Left colon (tissue), 2 donors: ENCODE measurements at places on chromosomes 3 and 15. TPM values are rescaled to one million over a fixed set of nuclear protein-coding genes. Genes with fewer than 3 reads are reported as not detected.

GRCh38 chr3:173733029-173733652 is 335.6 kb downstream of the NLGN1 start:
- DNase-seq = no peak

GRCh38 chr3:51974963-51975851 is at the start of gene ABHD14A:
TSS of gene ABHD14A (plus strand) at chr3:51975064. CDS start at chr3:51975136, 72 bp downstream.
- peak; percentile 87 for DNase-seq

- peak; percentile 44 for DNase-seq
Measured at GRCh38 chr3:39990532-39990931, 181.1 kb downstream of the MYRIP start.

- no peak for DNase-seq
Measured at GRCh38 chr3:190733591-190734146, 128.8 kb downstream of the GMNC start.

- DNase-seq = no peak
Measured at GRCh38 chr3:9398700-9399336, 1.4 kb downstream of the SETD5 start.

- DNase-seq = no peak
Measured at GRCh38 chr15:47395076-47395475, 322.2 kb upstream of the SEMA6D start.

DNA sequence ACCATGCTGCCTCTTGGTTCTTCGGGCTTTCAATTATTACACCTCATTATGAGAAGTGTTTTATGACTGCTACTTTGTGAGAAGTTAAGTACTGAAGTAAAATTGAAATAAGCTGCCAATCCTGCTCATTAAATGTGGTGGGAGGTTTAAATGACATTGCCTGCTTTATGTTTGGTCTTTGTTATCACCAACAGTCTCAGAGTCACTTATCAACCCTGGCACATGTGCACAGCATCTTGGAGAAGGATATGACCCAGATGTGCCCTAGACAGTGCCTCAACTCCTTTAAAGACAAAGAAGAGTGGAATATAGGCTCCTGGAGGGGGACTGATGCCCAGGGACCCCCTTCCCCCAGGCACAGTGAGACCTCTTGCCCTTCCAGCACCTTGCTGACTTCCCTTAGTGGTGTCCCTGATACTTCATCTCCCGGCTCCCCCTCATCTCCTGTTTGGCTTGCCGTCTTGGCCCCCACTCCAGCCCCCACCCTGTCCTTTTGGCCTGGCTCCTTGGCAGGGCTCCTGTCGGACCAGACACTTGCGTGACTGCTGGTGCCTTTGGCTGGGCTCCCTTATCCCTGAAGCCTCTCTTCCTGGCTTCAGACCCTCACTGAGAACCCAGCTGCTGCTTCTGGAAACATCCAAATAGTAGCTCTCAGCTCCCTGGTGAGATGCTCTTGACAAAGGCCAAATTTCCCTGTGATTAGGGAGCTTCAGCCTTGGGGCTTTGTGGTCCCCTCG is 39.8 kb downstream of the ARHGAP31 start:
- DNase-seq = no peak

DNA sequence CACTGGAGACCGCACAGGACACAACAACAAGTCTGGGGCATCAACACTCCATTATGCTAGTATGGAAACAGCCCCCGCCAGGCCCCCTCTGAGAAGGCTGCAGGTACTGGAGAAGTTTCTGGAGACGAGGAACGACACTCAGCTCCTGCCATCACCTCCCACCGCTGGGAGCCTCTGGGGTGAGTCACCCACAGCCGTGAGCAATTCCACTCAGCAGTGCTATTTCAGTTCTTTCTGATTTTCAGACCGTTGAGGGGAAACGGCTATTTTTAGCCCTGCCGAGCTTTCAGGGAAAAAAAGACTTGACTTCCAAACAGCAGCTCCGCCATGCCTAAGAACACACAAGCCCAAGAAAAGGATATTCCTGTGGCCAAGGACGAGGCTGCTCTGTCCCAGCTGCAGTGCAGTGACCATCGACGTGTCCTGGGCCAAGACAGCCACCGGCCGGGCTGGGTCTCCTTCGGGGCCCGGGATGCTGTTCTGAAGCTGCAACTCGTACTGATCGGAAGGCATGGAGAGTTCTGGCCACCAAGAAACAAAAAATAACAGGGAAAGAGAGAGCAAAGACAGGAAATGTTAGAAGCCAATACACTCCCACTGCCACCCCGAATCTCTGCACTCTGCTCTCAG is 40.8 kb downstream of the NUP210 start:
- DNase-seq = no peak

DNA sequence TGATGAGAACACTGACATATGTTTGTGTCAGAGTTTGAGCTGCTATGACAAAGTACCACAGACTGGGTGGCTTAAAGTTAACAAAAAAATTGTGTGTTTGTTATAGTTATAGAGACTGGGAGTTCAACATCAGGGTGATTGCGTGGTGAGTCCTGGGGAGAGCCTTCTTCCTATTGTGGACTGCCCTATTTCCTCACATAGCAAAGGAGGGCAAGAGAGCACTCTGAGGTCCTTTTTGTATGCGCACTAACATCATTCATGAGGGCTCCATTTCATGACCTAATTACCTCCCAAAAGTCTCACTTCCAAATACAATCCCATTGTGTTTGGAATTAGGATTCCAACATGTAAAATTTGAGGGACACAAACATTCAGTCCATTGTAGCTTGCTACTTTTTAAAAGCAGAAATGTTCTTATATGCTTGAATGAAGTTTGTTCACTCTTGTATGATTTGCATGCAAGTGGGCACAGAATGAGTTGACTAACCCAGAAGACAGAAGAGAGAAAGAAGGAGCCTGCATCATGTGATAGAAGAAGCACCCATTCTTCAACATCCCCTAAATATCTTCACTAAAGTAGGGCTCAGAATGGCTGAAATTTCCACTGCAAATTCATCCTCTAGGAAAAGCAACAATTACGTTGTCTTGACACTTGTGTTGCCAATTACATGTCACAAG is 18.9 kb upstream of the ALCAM start:
- DNase-seq = no peak

DNA sequence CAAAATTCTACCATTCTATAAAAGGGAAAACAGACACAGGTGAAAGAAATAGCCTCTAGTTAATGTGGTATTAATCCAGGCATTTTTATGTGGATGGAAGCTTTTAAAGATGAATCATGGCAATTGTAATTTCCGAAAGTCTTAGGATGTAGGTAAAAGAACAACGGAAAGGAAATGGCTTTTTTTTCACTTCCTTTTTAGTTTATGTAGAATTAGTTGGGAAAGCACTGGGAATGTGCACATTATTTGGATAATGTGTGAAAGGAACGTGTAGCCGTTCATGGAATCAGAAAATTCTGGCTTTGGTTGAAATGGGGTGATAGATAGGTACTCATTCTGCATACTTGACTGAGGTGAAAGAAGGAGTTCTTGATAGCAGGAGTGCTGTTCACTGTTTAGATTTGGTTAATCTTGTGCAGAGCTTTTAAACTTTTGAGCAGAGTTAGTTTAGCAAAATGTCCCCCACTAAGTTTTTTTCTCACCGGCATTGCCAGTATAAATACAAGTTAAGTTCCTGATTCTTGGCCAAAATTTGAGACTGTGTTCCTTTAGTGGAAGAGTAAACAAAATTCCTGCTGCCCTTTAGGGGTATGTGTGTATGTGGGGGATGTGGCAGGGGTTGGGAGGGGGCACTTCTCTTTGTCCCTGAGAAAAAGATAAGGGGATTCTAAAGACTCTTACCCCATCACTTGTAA is 20.2 kb upstream of the UTS2B start:
- no peak for DNase-seq

DNA sequence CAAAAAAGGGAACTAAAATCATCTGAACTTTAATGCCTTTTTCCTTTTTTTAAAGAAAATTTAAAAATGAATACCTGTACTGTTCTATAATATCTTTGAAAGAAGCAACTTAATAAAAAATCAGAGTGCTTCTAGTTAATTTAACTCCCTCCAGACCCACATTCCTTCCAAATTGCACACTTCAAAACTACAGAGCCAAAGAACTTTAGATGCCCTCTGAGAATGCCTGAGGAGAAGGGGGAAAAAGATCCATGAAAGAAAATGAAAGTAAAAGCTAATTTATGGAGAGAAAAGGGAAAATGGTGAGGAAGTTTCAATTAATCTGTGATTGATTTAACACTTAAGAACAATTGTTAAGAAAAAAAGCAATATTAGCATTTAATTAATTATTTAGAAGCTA is 1141.6 kb downstream of the IGSF11 start:
- DNase-seq = no peak

GRCh38 chr15:77030928-77031375 is 36.0 kb downstream of the PSTPIP1 start:
- DNase-seq = no peak

GRCh38 chr15:88299497-88299896 is 43.0 kb upstream of the NTRK3 start:
- no peak for DNase-seq

DNA sequence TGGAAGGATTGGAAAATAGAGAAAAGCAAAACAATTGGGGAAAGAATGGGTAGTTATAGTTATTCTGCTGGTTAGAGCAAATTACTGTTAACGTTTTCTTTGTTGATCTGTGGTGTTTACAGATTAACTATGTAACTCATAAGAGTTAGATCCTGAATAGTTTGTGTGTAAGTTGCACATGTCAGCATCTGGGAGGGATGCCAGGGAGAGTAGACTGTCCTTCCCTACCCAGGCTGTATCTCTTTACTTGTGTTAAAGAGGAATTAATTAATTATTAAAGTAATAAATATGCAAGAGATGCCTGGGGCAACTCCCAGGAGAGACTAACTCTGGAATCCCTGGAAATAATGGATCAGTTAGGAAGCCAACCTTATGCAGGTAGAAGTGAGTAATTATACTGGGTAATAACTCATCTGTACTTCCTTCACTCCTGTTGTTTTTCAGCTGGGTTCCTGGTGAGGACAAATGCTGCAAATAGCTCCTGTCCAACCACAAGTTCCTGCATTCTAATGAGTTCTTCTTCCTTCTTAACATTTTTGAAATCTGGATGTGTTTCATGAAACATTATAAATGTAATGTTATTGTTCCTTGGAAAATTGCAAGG is 18.9 kb downstream of the GHRL start:
- no peak for DNase-seq

GRCh38 chr3:46670000-46670890 is 23.2 kb downstream of the ALS2CL start:
- DNase-seq = peak; percentile 1

DNA sequence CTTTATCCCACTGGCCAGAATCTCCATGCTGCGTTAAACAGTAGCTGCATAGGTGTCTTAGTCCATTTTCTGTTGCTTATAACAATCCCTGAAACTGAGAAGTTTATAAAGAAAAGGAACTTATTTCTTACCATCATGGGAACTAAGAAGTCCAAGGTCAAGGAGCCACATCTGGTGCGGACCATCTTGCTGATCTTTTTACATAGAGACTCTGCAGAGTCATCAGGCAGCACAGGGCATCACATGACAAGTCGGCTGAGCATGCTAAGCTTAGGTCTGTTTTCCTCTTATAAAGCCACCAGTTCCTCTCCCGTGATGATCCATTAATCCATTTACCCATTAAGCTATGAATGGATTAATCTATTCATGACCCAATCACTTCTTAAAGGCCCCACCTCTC is 22.4 kb upstream of the FAM174B start:
- no peak for DNase-seq

- no peak for DNase-seq
Measured at GRCh38 chr15:56088389-56088788, 95.0 kb upstream of the NEDD4 start.

DNA sequence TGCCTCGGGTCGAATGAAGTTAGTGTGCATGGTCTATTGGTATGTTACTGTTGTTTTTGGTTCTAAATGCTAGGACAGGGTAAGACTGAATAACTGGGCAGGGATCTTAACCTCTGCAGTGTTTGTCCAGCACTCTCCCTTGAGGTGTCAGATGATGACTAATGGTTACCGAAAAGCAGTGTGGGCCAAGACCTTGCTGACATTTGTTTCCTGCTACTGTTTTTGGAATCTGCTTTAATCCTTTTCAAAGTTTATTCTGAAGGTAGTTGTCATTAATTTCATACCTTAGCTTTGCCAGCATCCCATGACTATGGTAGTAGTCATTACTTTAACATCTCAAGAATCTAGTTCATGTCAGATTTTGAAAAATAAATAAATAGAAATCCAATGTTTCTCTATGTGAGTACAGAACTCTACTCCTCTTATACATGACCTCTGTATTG is 117.0 kb downstream of the P3H2 start:
- no peak for DNase-seq

DNA sequence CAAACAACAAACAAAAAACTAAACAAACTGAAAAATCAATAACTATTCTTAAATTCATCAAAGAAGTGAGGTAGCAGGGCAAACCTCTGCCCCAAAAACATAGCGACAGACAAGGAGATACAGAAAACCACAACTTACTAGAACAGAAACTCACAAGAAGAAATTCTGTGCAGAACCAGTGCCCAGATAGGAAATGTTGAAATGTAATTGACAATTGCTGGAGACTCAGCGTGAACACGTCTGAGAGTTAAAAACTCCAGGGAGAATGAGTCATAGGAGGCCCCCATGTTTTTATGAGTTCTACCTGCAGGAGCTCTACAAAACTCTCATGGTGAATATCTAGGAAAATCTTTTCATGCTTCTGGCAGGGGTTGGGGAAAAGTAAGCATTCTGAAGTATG is 95.5 kb upstream of the SETMAR start:
- no peak for DNase-seq

GRCh38 chr15:34652726-34653033 is 69.2 kb upstream of the GOLGA8B start:
- no peak for DNase-seq

DNA sequence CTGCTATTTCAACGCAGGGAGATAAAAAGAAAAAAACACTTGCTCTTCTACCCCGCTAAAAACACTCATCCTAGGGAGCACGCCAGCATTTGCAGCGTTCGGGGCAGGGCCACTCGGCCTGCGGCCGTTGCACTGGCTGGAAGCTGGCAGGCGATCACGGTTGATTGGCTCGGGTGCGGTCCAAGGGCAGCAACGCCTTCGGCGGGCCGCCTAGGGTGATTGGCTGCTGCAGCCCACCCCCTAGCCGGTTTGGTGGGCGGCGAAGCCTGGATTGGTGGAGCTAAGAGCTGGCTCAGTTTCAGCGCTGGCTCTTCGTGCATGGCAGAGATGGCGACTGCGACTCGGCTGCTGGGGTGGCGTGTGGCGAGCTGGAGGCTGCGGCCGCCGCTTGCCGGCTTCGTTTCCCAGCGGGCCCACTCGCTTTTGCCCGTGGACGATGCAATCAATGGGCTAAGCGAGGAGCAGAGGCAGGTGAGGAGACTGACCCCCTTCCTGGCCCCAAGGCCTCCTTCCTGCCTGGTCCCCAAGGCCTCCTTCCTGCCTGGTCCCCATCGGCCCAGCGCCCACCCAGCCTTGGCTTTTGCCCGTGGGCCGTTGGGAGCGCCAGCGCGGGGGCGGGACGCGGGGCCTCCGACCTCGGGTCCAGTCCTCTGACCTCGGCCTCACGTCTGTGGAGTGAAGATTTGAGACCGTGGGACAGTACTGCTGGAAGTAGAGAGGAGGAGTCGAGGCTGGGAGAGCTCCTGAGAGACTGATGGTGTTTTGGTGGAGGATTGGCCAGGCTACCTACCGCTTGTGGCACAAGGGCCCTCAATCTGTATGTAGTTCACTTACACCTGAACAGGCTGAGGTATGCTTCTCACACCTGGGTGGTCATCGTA is at the start of gene IVD:
IVD (plus strand) TSS at position 295 of the 881 bp plus-strand sequence; CDS start at position 328, 33 bp downstream.
- peak; percentile 97 for DNase-seq

Gene LNP1
- 1.0 TPM for total RNA-seq

Gene ACKR2
- total RNA-seq = 6.3 TPM

Gene CCR2
- 3.7 TPM for total RNA-seq

Gene PLS1
- 457 TPM for total RNA-seq

Gene KLHL40
- not detected for total RNA-seq

Gene THSD4
- total RNA-seq = 35.2 TPM

Gene A4GNT
- total RNA-seq = not detected

Gene GOLGA6L4
- total RNA-seq = 1.6 TPM

Gene CLRN1
- total RNA-seq = not detected

Gene GOLGA8G
- total RNA-seq = not detected

Gene CCR3
- 0.28 TPM for total RNA-seq

Gene ALAS1
- total RNA-seq = 128 TPM
